Stimulated activated CD8-positive, alpha-beta memory T cell treated with anti-CD3 and anti-CD28 coated beads, Interleukin-4, amount 100 ng/mL, for 1 hour (primary cell): ENCODE measurements at places on chromosomes 4 and X.

DNA sequence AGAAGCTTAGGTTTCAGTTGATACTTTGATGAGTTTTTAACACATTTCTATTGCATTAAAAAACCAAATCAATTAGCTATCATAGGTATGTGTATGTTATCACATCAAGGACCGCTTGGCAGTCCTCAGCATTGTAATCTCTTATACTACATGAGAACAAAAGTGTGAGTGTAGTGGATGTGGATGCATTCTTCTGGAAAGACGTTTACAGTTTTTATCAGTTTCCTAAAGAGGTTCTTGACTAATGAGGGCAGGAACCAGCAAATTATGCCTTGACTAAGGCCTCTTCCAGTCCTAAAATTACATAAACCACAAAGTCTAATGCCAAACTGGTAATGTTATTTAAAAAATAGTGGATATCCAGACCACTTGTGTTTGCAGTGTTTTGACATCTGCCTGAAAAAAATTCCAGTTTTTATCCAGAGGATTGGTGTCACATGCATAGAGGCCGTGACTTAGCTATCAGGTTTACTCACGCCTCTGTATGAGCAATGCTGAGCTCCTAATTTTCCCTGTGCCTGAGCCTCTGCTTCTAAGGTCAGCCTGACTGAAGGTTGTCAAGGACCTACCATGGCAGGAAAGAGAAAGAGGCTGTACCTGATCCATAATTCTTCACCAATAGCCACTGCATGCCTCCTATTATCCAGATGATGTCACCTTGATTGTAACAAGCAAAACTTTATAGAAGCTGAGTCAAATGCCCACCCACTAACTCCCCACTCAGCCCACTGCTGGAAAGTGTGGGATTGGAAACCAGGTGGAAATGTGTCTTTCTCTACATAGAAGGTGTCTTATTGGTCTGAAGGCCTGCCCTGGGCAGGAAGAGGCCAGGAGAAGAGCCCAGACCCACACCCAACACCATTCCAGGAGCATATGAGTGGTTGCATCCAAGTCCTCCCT lies 68.7 kb downstream of the ENPP6 start:
- DNase-seq = no peak

DNA sequence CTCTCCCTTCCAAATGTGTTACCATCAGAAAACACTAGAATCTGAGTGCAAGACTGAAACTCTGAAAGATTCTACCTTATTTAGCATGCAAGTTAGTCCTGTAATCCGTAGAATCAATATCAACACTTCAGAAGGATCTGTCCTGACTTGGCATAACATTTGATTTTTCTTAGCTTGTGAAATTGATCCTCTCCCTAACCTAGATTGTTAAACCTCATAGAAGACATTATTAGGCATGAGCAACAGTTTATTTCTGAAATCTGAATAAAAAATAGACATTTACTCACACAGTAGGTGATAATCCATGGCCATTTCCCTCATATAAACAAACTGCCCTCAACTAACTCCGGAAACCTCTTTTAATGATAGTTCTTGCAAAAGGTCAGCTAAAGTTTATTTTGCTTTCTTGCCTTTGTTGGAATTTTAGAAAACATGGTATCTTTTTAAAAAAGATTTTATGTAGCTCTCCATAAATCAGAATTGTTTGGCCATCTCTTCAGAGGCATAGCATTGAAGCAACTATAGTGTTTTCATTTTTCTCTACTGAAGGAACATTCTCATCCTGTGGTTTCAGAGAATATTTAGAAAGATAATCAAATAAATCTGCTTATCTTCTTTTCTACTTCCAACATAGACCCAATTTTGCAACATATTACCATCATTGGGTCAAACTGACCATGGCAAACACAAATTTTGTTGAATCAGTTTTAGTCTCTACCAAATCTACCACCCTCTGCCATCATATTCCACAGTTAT lies 38.5 kb upstream of the PDLIM5 start:
- no peak for DNase-seq

DNA sequence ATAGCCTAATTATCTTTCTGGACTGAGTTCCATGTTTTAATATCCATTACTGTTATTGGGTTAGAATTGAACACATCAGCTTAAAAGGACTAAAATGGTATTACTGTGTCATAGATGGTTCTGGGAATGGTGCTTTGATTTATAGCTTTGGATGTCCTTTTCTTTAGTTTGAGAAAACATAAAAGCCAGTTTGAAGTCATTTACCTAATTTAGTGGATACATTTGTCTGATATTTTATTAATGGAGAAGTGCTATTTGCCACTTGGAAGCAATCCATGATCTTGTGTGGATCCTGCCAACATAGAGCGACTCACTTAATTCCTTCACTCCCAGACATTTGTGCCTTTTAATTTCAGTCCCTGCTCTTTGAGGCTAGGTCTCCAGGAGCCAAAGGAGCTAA lies 212.4 kb upstream of the PACRGL start:
- DNase-seq = no peak

DNA sequence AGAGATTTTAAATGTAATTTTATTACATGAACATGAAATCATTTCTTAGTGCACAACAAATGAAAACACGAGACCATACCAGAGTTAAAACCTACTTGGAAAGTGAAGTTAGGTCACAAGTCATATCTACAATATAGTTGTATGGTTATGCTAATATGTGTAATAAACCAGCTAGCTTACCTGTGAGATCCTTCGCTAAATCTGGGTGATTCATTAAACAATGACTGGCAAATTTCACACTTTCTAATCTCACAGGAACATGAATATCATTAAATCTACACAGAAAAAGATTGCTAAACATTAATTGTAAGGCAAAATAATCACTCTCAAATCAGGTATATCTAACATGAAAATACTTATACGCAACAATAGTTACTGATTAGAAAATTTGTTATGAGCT lies 67.6 kb downstream of the PDS5A start:
- no peak for DNase-seq

DNA sequence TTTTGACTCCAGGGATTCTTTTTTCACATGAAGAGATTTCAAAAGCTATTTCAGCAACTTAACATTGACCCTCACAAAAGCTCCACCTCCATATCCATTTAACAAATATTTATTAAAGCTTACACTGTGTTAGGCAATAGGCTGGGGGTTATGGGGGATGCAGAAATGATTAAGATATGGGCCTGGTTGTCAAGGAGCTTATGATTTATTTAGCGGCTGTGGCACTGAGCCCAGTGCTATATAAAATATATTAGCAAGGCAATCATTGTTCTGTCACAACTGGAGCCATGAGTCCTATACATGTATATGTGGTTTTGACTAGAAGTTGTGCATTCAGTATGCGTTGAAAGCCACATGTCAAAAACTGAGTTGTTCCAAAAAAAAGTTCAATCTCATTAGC lies 131.1 kb downstream of the GPC3 start:
- no peak for DNase-seq

- DNase-seq = no peak
Observed at GRCh38 chrX:154890990-154891639, 5.0 kb downstream of the F8A1 start.

DNA sequence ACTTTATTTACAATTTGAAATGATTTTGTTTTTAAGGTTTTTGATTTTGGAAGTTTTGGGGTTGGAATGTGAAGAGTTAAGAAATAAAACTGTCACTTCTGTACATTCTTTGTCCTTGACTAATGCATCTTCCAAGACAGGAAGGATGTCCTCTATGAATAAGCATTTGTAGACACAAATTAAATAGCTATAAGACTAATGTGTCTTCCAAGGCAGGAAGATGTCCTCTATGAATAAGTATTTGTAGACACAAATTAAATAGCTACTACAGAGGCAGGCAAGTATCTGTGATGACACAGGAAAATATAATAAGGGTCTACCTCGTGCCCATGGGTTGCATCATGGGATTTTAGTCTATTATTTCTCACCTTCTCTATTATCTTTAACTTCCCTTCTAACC lies 14.5 kb downstream of the PRSS48 start:
- DNase-seq = no peak

- DNase-seq = no peak
Observed at GRCh38 chr4:176150356-176150682, 45.1 kb downstream of the SPATA4 start.

DNA sequence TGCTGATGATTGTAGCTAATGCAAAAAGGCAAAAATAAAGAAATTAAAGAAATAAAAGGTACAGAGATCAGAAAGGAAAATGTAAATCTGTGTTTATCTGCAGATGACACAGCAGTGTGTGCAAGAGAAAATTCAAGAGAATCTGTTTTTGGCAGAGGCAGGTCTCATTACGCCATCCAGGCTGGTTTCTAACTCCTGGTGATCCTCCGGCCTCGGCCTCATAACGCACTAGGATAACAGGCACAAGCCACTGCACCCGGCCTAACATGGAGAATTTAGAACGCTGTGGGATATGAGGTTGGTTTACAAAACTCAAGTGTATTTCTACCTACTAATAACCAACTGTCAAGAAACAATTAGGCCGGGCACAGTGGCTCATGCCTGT lies 29.4 kb downstream of the CTBP1 start:
- DNase-seq = no peak

GRCh38 chr4:77332696-77333270 lies 175.8 kb downstream of the CCNG2 start:
- DNase-seq = no peak

GRCh38 chrX:48045410-48046311 lies 25.8 kb downstream of the ZNF630 start:
- DNase-seq = no peak

DNA sequence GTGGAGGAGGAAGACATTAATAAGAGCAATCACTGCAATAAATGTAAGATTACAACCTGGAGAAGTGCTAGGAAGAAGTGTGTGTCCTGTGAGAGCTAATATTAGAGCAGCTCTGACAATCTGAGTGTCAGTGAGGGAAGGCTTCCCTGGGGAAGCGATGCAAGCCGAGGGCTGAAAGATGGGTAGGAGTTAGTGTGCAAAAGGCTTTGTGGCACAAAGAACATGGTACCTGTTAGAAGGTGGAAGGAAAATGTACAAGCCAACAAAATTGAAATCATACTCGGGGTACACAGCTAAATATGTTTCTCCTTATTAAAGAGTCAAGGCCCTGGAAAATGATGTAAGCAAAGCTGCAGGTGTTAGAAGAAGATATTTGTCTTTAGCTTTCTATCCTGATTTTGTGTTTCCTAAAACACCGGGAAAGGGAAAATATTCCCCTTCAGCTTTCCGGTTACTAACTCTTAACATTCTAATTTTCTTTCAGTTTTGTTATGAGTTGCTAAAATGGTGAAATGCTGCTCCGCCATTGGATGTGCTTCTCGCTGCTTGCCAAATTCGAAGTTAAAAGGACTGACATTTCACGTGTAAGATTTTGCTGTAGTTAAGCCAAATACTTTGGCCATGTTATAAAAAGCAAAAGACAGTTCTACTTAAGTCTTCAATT lies 808 bp downstream of the THAP6 start:
- DNase-seq = no peak

GRCh38 chrX:129000018-129000417 lies 523.3 kb downstream of the SMARCA1 start:
- DNase-seq = no peak

DNA sequence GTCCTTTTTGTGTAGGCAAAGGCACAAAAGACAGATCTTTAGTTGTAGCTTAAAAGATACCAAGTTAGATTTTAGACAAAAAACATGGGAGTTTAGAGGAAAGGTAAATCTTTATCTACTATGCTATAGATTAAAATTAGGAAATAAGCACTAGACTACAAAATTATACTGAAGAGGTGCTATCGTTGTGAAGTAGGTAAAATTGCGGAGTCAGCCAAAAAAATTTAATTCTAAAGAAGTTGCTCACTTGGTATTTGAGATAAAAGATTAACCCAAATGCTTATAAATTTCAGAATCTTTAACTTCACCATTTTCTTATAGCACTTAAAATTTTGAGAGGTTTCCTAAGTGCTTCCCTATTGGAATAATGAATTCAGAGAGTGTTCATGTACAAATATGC lies 604.1 kb downstream of the GRXCR1 start:
- no peak for DNase-seq

DNA sequence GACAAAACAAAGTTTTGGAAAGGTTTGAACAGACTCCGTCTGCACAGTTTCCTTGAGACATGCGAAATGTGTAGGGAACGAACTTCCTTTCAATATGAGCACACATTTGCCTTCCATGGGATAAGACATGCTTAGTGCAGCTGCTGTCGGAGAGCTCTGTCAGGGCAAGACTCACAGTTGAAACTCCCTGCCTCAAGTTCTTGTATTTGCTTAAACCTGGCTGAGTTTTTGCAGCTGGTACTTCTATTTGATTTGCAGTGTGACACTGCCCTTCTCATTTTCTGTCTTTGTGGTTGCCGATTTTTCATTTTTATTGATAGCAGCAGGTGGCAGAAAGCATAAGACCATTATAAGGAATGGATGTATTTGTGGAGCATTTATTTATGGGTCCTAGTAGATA lies 18.2 kb upstream of the RHOH start:
- no peak for DNase-seq

DNA sequence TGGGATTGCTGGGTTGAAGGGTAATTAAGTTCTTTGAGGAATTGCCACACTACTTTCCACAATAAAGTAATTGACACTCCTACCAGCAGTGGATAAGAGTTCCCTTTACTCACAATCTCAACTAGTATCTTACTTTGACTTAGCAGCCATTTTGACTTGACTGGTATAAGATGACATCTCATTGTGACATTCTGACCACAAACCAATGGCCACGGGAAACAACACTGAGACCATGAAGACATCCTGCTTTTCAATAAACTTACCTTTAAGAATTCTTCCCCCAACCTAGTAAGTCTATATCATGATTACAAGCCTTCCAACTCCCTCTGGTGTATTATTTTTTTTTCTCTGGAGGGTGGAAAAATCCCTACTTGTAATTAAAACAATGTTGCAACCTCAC lies 66.9 kb upstream of the WDR1 start:
- DNase-seq = no peak

DNA sequence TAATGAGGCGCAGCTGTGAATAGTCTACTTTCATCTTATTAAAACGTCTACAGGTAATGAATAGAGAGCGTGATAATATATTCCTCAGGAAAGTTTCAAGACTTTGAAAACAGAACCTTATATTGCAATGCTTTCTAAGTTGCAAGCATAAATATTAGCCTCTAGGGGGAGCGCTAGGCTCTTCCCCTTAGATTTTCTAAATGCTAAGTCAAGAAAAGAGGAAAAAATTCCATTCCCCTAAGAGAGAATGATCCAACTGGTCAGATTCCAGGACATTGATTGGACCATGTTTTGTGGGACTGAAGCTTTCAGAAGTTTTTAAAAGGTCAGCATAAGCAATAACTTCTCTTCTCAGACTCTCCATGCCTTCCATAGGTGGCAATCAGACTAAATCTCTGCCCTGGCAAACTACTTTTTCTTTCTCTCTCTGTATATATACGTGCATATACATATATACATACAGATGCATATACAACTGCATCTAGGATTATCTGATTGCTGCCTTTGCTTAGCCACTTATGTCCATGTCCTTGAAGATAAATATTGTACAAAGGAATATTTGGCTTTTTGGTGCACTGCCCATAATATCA lies 492.9 kb downstream of the INPP4B start:
- DNase-seq = no peak

GRCh38 chrX:20313899-20314298 lies 47.2 kb upstream of the RPS6KA3 start:
- DNase-seq = no peak

GRCh38 chr4:23614284-23614892 lies 275.5 kb downstream of the PPARGC1A start:
- no peak for DNase-seq

GRCh38 chr4:157220371-157220881 lies at the start of gene GRIA2:
TSS of gene GRIA2 (plus strand) at chr4:157220728. CDS start at chr4:157221043, 315 bp downstream.
- no peak for DNase-seq
